ENCODE measurements at places on chromosomes 11 and 22.

GRCh38 chr11:86180423-86180822, 64.1 kb upstream of the EED start:
- no peak for DNase-seq

DNA sequence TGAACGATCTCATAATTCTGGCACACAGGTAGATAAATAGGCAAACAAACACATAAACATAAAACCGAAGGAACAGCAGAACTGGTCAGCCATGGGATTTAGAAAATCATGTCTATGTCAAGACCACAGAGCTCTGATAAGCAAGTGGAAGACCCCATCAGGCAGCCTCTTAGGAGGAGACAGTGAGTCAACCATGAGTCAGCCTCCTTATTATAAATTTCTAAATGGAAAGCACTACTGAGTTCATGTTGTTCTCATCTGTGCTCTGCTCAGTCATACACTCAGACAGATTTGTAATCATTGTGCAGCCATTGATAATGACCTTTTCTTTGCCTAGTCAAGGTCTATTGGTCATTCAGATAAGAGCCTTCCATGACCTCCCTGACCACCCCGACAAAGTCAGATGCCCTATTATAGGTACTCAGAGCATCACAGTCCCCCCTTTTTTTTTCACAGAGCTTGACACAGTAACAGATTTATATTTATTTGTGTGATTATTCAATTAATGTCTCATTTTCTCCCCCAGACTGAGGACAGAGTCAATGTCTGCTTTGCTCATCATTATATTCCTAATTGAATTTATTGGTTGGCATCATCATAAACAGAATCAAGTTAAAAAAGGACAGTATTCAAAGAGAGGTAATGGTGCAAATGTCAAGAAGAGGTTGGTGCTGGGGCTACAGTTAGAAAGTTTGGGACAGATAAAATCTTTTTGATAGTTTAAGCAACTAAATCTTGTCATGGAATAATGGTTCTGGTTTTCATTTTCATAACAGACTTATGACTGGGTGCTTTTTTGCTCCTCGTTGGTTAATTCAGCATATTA, 579.7 kb upstream of the CCDC90B start:
- DNase-seq, result no peak

- DNase-seq, result no peak
Measured at GRCh38 chr11:71496421-71496820, 30.6 kb upstream of the KRTAP5-7 start.

DNA sequence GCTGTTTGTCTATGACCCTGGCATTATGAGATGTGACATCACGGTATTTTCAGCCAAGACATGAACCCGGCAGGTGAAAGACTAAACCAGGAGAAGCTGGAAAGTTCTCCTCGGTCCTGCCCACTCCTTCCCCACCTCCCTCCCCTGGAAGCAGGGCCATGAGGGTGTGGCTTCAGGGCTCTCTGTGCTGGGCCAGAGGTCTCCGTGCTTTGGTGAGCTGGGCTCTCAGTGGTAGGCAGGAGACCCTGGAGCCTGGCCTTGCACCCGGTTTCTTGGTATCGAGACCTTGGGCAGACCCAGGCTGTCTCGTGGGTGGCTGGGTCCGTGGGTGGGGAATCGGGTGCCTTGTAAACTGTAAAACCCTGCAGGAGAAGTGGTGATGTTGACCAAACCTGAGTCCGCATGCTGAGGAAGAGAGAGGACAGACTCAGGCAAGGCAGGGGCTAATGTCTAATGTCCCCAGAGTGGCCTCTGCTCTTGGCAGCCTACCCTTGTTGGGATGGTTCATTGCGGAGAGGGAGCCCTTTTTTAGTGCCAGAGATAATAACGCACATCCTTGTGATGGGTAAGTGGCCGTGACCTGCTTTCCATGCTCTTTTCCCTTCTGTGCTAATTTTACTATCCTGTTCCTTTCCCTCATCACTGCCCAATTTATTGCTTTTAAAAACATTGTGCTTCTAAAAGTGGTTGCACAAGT, 48.6 kb upstream of the PARVG start:
- no peak for DNase-seq

- peak; percentile 41 for DNase-seq
Measured at GRCh38 chr22:31680861-31681341, 18.9 kb upstream of the PISD start.

DNA sequence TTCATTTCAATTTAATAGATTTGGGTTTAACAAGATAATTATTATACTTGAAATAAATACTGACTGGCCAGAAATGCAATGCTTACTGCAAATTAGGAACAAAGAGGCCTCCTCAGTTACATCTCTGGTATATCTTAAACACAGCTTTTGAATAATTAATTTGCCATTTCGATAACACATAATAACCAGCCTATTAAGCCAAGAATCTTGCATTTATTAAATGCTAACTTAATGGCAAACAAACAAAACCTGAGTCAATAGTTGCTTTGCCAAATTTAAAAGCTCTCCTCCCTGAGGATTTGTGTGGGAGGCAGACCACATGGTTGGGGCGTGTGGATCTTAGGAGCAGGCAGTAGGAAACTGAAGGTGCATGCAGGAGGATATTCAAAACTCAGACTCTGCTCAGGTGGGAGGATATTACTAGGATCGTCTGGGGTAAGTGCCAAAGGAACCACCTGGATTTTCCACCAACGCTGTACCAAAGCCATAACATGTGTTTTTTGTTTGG, 17.9 kb upstream of the FJX1 start:
- no peak for DNase-seq

DNA sequence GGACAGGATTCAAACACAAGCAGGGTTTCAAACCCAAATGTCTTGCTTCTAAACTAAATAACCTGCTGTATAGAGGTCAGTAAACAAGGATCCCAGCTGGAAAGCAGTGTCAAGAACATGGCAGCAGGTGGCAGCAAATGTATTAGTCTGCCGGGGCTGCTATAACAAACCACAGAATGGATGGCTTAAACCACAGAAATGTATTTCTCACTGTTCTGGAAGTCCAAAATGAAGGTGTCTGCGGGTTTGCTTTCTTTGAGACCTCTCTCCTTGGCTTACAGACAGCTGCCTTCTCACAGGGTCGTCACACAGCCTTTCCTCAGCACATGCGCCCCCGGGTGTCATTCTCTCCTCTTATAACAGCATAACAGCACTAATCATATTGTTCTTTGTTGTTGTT, 65.1 kb upstream of the LRRC55 start:
- DNase-seq, result peak; percentile 73

- peak; percentile 52 for DNase-seq
Measured at GRCh38 chr22:45966320-45966894, 10.6 kb downstream of the WNT7B start.

- no peak for DNase-seq
Measured at GRCh38 chr11:125105926-125106325, 5.5 kb downstream of the TMEM218 start.

- no peak for DNase-seq
Measured at GRCh38 chr11:86537541-86538222, 134.7 kb downstream of the ME3 start.

DNA sequence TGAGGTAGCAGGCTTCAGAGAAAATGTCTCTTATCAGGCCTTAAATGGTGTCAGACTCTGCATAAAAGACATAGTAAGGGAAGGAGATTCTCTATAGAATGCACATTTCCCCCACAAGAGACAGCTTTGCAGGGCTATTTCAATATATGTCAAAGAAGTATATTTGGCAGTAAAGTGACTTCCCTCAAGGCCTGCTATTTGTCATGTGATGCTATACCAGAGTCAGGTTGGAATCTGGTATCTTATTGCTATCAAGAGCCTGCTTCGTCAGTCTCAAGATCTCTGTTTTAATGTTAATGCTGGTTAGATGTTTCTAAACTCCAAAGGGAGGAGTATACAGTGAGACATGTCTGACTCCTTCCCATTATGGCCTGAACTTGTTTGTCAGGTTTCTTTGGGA, 40.4 kb upstream of the MTMR2 start:
- no peak for DNase-seq

DNA sequence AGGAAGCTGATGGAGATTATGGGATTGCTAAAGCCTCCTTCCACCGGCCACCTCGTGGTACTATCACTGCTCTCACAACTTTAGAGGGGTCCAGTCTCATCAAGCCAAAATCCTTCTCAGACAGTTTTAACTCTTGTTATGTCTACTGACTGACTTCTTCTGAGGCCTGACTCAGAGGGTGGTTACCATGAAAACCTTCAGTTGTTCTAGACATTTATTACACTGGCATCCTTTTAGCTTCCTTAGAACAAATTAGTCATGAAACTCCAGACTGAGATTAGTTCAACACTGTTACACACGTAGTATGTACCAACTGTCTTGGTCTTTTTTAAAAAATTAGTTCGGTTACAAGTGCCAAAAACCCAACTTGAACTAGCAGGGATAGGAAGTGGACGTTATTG, 7.5 kb downstream of the DIXDC1 start:
- DNase-seq, result peak; percentile 45

- DNase-seq, result no peak
Measured at GRCh38 chr11:104692751-104693150, 205.5 kb downstream of the CASP12 start.

- DNase-seq, result peak; percentile 73
Measured at GRCh38 chr11:76807206-76807875, 24.2 kb downstream of the TSKU start.

GRCh38 chr22:24592851-24593558, at the start of gene LRRC75B:
Gene LRRC75B (minus strand): TSS chr22:24593073. CDS start chr22:24593039, 34 bp downstream.
- DNase-seq, result peak; percentile 86
